ENCODE measurements at places on chromosomes 4 and X.
A peak's percentile ranks its signal among the peaks of the same experiment; 100 is the strongest.

GRCh38 chr4:55722132-55722531, 86.0 kb upstream of the NMU start:
- no peak for DNase-seq

- no peak for DNase-seq
Measured at GRCh38 chrX:82412858-82413257, 1095.2 kb upstream of the POU3F4 start.

DNA sequence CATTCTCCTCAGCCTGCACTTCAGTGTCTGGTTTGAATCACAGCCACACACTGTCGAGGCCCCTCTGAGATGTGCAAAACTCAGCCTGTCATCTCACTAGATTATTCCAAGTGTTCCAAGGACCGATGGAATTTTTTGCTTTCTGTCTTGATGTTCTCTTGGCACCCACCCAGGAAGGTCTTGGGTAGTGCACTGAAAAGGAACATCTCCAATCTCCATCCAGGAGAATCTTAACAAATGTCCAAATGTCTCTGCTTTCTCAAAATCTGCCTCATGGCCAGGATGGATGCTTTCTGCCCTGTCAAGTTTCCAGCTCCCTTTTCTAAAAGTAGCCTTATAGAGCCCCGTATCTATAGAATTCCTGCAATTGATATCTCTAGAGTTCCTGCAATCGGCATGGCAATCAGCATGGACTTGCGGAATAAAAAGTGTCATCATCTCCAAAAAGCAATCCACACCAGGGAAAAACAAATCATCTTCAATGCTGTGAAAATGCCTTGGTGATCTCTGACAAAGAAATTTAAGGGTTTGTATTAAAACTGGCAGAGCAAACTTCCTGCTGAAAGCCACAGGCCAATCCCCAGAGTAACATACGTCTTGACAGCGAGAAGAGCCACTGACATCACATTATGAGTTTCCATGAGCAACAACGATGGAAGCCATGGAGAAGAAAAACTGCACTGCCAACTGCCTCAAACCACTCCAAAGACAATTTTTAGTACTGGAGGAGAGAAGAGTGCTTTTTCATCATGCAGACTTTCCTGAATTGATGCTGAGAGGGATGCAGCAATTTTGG, 215.3 kb upstream of the FAM9B start:
- no peak for DNase-seq

GRCh38 chr4:166460769-166461550, 587.9 kb downstream of the TLL1 start:
- DNase-seq, result no peak

DNA sequence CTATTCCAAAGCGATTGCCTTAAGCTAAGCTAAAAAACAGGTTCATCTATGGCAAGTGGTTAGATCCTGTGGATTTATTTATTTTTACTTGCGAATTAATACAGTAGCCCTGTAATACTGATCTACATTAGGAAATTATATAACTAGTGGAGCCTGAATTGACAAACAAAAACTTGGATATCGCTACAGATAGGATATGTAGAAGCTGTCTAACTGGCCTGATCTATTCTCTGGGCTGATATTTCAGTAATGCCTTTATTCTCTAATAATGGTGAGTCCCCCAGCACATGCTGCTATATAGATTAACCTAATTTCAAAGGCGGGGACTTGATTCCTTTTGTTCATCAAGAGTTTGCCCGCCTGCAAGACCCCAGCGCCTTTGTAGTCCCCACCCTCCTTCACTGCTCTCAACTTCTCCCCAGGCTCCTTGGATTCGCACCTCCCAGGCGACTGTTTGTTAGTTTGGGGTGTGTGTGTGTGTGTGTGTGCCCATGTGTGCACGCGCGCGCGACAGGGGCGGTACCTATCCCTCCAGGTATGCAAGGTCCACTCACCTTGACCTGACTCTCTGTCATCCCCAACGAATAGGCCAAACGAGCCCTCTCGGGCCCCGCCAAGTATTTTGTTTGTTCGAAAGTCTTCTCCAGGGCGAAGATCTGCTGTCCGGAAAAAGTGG, 3.8 kb downstream of the NKX6-1 start:
- no peak for DNase-seq

GRCh38 chr4:8291701-8292477, 22.3 kb downstream of the HTRA3 start:
- DNase-seq, result no peak

DNA sequence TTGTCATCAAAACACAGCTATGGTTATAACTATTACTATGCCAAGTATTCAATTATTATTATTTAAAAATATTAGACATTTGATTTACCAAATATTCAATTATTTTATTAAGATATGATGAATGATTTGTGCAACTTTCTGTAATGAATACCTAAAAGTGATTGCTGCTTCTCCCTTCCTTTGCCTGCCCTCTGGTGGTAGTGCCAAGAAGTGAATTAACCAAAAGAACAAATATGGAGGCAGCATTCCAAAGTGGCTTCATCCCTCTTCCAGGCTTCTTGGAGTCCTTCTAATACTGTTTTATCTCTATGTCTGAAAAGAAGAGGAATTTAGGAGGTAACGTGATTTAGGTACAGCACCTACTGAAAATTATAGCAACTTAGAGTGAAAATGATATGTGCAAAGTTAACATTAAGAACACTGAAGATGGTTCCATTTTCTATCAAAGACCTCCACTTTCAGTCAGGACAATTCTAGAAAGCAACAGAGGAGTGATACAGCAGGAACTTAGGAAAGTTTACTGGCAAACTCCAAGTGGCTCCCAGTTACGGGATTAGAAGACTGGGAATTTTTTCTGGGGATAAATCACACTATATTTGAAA, 43.0 kb downstream of the ENPEP start:
- DNase-seq, result peak; percentile 22

DNA sequence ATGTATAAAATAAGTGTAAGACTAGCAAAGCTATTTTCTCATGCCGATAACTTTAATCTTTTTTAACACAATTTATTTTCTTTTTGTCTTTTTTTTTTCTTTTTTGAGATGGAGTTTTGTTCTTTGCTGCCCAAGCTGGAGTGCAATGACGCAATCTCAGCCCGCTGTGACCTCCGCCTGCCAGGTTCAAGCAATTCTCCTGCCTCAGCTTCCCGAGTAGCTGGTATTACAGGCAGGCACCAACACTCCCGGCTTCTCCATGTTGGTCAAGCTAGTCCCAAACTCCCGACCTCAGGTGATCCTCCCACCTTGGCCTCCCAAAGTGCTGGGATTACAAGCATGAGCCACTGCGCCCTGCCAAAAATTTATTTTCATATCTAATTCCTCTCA, 164.2 kb upstream of the SLIT2 start:
- no peak for DNase-seq

- DNase-seq, result no peak
Measured at GRCh38 chr4:160510928-160511327, 1408.0 kb downstream of the RAPGEF2 start.

DNA sequence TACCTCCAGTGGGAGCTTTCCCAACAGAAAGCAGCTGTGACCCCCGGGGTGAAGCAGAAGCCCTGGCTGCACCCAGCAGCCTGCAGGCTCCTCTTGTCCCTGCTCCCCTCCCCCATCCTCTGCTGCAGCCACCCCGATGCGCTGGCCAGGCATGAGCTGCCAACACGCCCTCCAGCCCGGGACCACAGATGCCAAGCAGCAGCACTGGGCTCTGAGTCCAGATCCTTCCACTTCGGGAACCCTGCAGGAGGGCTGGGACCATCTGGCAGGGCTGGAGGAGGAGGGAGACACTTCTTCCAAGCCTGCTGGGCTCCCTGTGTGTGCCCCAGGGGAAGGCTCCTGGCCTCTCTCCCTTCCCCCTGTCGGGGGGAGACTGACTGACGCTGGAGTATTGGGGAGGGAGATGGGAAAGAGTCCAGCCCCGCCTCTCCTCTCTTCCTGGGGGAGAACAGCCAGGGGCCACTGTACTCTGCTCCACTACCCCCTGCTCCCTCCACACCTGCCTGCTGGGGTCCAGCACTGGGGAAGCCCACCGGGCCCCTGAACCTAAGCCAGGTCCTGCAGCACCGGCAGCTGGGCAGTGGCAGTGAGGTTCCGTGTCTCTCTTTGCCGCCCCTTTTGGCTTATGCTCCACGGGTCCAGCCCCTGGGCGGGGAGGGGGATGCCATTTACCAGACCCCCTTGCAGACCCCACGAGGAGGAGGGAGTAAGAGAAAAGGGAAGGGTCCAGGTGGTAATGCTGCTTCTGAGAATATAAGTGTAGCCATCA, 55.7 kb downstream of the PPP2R2C start:
- DNase-seq, result no peak

- no peak for DNase-seq
Measured at GRCh38 chrX:65451663-65452062, 82.9 kb downstream of the LAS1L start.

DNA sequence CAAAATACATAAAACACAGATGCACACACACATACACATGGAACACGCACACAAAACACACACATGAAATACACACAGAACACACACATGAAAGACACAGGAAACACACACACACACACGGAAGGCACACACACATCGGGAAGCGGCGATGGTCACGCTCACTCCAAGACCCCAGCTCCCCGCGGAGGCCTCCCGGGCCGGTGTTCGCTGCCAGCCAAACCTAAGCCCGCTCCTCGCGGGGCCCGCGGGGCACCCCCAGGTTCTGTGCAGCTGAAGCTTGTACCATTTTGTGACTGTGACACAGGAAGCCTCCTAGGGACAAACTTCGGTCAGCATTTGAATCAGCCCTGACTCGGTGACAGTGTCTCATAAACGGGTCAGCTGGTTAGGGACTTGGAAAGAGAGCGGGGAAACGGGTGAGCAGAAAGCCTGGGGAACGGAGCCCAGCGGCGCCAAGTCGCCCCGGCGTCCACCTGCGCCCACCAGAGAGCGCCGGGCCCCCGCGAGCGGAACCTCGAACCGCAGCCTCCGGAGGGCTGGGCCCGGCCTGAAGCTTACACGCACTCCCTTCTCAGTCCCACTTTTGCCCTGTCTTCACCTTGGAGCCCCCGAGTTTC, 32.1 kb downstream of the F11 start:
- DNase-seq, result no peak

DNA sequence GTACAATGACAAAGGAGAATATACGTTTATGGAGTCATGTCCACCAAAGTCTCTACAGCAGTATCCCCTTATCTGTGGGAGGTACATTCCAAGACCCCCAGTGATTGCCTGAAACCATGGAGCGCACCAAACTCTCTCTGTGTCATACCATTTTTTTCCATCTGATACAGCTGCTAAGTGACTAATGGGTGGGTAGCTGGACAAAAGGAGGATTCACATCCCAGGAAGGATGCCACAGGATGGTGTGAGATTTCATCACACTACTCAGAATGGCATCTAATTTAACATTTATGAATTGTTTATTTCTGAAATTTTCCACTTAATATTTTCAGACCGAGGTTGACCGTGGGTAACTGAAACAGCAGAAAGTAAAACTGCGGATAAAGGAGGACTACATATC, 49.8 kb upstream of the AGA start:
- DNase-seq, result no peak

DNA sequence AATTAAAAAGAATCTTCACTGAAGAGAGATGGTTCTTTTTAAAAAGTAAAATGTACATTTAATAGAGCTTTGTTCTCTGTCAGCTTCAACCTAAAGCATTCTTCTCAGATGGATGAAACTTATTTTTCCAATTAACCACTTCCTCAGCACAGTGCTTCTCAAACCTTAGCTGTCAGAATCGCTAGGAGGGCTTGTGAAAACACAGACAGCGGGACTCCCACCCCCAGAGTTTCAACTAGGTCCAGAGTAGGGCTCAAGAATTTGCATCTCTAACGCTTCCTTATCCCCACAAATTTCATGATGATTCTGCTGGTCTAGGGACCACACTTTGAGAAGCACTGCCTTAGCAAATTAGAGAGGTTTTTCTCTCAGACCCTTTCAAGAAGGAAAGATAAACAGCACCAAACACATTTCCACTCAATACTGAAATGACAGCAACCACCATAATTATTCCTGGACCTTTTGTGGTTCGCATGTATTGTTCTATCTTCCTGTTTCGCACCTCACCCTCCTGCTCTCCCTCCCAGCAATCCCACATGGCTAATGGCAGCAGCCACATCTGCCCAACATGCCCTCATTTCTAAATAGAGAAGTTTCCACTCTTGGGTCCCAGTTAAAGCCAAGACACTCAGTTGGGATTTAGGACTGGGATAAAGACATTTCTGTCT, 73.2 kb downstream of the ZNF827 start:
- no peak for DNase-seq

DNA sequence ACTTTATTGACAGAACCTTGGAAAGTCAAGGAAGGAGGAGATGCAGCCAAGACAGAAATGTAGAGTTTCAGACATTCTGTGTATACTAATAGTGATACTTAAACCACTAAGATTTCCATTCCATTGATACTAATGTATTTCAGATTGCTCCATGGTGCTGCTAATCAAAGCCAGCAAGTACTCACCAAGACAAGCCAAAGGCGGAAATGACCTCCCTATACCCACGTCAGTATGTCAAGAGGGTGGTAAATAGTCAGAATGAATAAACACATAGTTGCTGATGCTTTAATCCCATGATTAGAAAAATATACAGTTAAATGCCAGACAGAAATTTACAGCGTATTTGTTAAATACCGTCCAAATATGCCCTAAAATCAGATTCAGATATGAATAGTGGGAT, 417.8 kb upstream of the INTU start:
- no peak for DNase-seq

- no peak for DNase-seq
Measured at GRCh38 chr4:53905276-53905940, 159.0 kb downstream of the CHIC2 start.

- DNase-seq, result peak; percentile 53
Measured at GRCh38 chr4:164977243-164978164, at the start of gene TRIM61. TRIM61 (minus strand) TSS chr4:164977657; CDS start chr4:164970002, 7,655 bp downstream.

DNA sequence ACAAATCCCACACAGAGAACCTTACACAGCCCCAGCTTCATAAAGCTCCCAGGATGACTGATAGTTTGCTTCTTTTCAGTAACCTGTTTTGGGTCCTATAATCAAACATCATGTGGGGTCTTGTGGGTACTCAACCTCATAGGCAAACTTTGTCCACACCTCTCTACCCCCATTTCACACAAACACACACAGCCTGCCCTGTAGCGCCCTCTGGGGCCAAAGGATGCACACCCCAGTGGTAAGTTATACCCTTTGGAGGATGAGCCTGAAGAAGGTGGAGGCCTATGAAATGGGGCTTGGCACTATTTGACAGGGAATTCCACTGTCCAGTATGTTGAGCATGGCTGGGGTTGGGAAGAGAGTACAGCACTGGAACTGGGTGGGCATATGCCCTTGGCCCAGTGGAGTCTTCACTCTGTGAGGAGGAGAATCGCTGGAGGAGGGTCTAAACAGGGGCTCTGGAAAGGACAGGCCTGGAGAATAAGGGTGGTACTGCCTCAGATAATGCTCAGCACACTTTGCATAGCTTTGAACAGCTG, 30.5 kb upstream of the COL25A1 start:
- DNase-seq, result no peak

GRCh38 chrX:44105228-44105913, 132.2 kb upstream of the NDP start:
- no peak for DNase-seq

- no peak for DNase-seq
Measured at GRCh38 chr4:140756319-140757231, at the start of gene TBC1D9. TBC1D9 (minus strand) TSS chr4:140756385; CDS start chr4:140756045, 340 bp downstream.

DNA sequence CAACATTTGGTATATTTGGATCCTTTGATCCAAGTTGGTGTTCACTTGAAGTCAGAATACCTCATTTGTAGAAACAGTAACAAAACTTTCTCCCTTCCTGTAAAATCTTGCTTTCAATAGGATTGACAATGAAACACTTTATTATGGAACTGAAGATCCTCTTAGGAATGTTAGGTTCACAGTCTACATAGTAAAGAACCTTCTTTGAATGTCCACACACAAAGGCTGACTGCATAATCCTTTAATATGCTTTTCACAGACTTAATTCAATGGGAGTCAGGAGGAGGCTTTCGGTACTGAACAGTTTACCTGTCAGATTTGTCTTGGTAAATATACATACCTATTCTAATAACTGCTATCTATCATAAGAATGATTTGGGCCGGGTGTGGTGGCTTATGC, 188.5 kb downstream of the SPRY1 start:
- no peak for DNase-seq
